ENCODE measurements at places on chromosomes 13 and 19.

DNA sequence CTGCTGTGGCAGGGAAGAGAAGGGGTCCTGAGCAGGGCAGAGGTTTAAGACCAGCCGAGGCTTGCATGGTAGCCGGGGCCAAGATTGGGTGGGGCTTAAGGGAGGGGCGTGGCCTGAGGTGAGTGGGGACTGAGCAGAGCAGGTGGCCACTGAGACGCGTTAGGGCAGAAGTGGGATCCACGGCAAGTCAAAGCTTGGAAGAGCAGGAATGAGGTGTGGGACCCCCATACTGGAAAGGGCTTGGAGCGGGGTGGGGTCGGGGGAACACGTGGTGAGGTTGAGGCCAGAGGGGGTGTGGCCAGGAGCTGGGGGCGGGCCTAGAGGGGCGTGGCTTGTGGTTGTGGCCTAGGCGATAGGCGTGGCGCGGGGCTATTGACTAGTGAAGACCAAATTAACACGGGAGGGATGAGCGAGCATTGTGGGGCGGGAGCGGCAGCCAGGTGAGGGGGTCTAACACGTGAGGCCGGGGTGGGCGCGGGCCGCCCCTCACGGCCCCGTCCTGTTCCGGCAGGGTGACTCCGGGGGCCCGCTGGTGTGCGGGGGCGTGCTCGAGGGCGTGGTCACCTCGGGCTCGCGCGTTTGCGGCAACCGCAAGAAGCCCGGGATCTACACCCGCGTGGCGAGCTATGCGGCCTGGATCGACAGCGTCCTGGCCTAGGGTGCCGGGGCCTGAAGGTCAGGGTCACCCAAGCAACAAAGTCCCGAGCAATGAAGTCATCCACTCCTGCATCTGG lies 3.3 kb downstream of the CFD start:
- DNase-seq, result no peak

DNA sequence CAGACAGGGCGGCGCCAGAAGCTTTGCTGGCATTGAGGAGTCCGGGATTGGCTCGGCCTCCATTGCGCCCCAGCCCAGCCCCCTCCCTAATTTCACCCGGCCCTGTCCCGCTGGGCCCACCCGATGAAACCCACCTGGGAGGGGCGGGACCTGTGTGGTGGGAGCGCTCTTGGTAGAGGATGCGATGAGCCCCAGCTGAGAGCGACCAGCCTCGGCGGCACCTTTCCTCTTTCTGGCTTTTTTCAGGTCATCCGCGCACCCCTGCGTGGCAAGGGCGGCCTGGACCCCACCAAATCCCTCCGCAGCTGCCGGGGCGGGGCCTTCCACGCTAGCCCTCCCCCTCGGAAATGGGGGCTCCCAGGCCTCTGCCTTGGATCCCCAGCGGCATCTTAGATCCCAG lies at the start of gene ZGLP1:
Gene ZGLP1 (minus strand): TSS at position 393 of the 400 bp plus-strand sequence.
- DNase-seq, result no peak

GRCh38 chr19:12648088-12648487 lies 18.5 kb downstream of the MAN2B1 start:
- DNase-seq, result no peak

- DNase-seq, result peak; percentile 55
Measured at GRCh38 chr19:46841458-46842083, 9.1 kb downstream of the AP2S1 start.

- no peak for DNase-seq
Measured at GRCh38 chr19:39342647-39343305, 555 bp downstream of the SAMD4B start.

DNA sequence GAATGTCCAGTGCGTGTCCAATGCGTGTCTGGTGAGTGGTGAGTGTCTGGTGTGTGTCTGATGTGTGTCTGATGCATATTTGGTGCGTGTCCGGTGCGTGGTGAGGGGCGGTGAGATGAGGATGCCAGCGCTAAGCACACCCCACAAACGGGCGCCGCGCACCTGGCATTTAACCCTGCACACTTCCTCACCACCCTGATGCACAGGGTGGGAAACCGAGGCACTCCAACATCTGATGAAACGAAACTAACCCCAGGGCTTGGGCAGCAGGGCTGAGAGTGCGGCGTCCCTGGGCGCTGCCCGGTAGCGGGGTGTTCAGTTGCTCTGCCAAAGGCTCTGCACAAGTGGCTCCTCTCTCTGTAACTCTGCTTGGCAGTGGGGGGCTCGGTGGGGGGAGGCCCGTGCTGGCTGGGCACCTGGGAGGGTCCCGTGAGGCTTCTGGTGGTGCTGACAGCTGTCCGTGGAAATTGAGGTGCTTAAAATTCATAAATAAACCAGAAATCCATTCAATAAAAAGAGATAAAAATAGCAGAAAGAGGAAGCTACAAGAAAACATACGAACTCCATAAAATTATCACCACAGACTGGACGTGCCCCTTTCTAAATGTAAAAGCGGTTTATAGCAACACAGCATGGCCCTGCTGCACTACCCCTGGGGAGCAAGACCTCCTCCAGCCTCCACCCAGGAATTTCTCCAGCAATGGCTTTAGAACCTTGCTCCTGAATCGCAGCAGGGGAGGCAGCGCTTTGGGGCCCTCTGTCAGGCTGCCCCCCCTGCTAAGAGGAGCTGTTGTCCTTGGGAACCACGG lies 76.0 kb downstream of the RASA3 start:
- no peak for DNase-seq

- DNase-seq, result no peak
Measured at GRCh38 chr19:5282901-5283300, 57.7 kb downstream of the PTPRS start.

DNA sequence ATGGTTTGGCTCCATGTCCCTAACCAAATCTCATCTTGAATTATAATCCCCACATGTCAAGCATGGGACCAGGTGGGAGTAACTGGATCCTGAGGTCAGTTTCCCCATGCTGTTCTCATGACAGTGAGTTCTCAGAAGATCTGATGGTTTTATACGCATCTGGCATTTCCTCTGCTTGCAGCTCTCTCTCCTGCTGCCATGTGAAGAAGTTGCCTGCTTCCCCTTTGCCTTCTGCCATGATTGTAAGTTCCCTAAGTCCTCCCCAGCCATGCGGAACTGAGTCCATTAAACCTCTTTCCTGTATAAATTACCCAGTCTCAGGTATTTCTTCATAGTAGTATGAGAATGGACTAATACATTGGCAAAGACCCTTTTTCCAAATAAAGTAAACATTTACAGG lies 96.8 kb downstream of the TSHZ3 start:
- DNase-seq, result no peak

GRCh38 chr13:24284889-24285565 lies 24.4 kb upstream of the C1QTNF9 start:
- no peak for DNase-seq

DNA sequence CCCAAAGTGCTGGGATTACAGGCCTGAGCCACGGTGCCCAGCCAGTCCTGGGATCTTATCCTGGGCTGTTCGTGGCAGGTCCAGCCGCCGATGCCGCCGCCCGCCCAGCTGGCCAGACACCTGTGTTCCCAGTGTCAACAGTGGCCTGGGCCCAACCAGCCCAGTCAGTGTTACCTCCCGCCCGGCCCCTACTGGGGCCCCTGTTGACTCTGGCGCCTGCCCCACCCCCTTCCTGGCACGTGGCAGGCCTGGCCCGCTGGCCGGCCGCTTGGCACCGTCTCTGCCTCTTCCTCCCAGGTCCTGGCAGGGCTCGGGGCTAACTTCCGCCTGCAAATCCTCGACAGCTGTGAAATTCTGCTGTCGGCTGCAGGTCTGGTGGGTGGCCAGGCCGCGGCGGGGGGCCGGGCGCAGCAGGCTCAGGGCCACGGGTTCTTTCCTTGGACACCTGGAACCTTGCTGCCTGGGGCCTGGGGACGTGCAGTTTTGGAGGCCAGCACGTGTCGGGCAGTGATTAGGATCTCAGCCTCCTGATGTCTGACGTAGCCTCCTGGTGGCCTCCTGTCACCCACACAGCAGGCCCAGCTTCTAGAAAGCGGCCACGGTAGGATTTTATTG lies 9.1 kb downstream of the ARID3A start:
- DNase-seq, result peak; percentile 76

- DNase-seq, result no peak
Measured at GRCh38 chr13:71587193-71587592, 279.8 kb downstream of the DACH1 start.

DNA sequence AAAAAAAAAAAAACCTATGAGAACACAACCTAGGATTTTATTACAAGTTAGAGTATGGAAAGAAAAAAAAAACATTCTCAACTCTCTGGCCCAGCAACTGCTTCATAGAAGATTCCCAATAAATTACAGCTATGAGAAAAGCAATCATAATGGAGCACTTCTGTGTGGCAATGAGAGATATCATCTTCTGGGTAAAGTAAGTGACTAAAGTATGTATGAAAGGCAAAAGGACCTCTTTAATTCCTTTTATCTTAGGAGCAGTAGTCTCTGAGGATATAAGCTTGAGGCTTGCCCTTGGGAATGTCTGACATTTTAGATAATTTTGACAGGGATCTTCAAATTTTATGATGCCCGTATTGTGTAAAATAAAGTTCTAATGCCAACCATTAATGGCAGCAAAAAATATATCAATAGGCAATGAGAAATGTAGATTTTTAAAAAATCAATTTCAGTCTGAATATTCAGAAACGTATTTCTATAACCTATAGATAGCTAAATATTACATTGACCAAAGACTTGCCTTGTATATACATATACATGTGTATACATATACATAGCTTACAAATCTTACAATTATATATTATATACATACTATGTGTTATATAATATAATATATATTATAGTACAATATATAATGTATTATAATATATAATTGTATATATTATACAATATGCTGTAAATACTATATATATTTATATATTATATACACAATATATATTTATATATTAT lies 823.9 kb upstream of the SLITRK1 start:
- no peak for DNase-seq

DNA sequence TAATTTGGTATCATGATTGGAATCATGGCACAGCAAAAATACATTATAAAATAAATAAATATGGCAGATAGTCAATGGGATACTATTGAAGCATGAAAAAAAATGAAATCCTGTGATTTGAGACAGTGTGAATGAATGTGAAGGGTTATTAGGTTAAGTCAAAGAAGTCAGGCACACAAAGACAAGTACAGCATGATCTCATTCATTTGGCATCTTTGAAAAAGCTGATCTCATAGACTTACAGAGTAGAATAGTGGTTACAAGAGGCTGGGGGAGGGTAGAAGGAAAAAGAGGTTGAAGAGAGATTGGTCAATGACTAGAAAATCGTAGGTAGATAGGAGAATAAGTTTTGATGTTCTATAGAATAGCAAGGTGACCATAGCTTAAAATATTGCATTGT lies 295.1 kb upstream of the SLITRK5 start:
- no peak for DNase-seq

DNA sequence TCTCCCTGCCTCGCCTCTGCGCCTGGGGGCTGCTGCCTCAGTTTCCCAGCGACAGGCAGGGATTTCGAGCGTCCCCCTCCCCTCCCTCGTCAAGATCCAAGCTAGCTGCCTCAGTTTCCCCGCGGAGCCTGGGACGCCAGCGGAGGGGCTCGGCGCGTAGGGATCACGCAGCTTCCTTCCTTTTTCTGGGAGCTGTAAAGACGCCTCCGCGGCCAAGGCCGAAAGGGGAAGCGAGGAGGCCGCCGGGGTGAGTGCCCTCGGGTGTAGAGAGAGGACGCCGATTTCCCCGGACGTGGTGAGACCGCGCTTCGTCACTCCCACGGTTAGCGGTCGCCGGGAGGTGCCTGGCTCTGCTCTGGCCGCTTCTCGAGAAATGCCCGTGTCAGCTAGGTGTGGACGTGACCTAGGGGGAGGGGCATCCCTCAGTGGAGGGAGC lies 722 bp upstream of the ICAM1 start:
- no peak for DNase-seq

DNA sequence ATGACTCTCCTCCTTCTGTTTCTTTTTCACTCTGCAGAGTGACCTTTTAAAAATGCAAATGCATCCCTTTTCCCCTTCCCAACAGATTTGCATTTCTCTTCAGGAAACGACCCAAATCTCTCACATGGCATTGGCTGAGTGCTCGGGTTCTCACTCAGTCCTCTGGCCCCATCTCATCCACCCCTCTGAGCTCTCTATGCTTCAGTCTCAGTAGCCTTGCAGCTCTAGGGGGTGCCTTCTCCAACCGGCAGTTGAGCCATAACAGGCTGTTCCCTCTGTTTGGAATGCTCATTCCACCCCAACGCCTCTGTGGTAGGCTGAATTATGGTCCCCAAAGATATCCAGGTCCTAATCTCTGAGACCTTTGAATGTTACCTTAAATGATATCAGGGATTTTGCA lies 78.2 kb downstream of the AKAP11 start:
- no peak for DNase-seq

DNA sequence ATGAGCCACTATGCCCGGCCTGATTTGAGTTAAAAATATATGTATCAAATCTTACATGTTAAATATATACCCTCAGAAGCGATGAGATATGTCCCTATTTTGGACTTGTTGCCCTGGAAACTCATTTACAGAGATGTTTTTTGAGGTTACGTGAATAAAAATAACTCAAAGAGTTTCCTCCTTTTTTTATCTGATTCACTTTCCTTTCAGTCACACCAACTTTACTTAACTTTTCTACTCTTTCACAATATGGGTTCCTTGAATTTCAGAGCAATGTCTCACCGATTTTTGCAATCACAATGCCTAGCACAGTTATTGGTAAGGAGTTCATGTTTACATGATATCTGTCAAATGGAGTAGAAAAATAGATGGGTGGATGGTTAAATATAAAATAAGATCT lies 2.3 kb downstream of the OR7C2 start:
- DNase-seq, result peak; percentile 40

DNA sequence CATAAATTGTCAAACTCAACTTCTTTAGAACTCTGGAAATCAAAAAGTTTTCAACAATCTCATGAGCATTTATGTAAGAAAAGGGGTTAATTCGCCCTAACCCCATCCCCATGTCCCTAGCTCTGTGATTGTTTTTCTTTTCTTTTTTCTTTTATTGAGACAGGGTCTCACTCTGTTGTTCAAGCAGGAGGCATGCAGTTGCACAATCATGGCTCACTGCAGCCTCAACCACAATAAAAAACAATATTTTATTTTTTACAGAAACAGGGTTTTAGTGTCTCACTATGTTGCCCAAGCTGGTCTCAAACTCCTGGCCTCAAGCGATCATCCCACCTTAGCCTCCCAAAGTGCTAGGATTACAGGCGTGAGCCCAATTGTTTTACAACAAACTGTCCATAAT lies 16.7 kb downstream of the VWA8 start:
- peak; percentile 9 for DNase-seq

GRCh38 chr13:77815330-77815729 lies 103.3 kb downstream of the EDNRB start:
- no peak for DNase-seq

DNA sequence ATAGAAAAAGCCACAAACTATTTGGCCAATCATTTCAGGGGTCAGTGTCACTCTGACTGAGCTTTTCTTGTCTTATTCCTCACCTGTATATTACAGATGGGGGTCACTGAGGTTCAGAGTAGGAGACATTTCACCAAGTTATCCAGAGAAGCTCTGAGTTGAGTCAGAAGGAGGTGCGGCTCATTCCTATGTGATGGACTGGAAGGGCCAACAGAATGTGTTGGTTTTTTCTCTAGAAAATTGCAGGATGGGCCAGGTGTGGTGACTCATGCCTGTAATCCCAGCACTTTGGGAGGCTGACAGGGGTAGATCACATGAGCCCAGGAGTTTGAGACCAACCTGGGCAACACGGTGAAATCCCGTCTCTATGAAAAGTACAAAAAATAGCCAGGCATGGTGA lies 24.5 kb upstream of the ZNF83 start:
- DNase-seq, result no peak

- no peak for DNase-seq
Measured at GRCh38 chr13:76750126-76750525, 136.1 kb downstream of the KCTD12 start.

GRCh38 chr13:44103429-44104196 lies 223.9 kb downstream of the LACC1 start:
- DNase-seq, result no peak

GRCh38 chr13:44768775-44769581 lies 192.8 kb upstream of the TSC22D1 start:
- peak; percentile 44 for DNase-seq
